ENCODE measurements at places on chromosomes 16 and 17.
A peak's percentile ranks its signal among the peaks of the same experiment; 100 is the strongest.

DNA sequence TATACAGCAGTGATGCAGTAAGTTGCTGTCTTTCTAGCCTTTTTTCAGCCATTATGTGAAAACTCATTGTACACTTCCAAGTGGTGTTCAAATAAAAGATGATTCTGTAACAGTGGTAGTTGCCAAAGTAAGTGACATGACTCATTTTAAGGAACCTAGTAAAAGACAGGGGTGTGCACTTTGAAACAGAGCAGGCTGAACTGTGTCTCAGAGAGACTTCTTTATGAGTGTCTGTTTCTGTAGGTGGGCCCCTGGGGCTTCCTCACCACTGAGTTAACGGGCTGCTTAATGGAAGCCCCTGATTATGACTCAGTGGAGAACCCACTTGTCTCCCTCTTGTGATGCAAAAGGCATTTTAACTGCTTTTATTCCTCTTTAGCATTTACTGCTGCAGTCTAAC lies 147.3 kb downstream of the PCTP start:
- H3K27me3 ChIP-seq = peaks cover 4% of the 10 kb centered on the region
- H3K27ac ChIP-seq = no peak overlapping the region
- no peaks in the 10 kb centered on the region for H3K36me3 ChIP-seq
- no peak overlapping the region for H3K4me3 ChIP-seq

DNA sequence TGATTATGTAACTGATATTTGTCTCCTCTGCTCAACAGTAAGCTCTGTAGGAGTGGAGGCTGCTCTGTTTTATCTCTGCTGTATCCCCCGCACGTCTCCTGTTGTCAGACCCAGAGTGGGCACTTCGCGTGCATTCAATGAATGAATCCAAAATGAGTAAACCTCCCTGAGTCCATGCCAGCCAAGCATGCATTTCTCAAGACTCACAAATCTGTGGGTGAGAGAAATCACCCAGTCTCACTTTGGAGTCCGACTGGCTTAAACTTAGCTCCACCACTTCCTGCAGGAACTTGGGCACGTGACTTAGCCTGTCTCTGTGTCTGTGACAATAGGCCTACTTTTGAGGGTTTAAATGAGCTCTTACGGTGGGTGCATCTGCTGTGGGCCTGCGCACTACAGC lies 3.7 kb downstream of the PNPO start:
- peak overlapping the region; percentile 23 for H3K4me3 ChIP-seq
- H3K27me3 ChIP-seq = no peaks in the 10 kb centered on the region
- H3K27ac ChIP-seq = peak overlapping the region; percentile 85
- DNase-seq = no peak
- peaks cover 78% of the 10 kb centered on the region for H3K4me1 ChIP-seq
- peaks cover 75% of the 10 kb centered on the region for H3K36me3 ChIP-seq

GRCh38 chr16:47568351-47568750 lies 107.2 kb downstream of the PHKB start:
- H3K4me1 ChIP-seq = peaks cover 73% of the 10 kb centered on the region
- H3K27ac ChIP-seq = no peak overlapping the region
- H3K36me3 ChIP-seq = peaks cover 50% of the 10 kb centered on the region
- DNase-seq = no peak
- H3K4me3 ChIP-seq = peak overlapping the region; percentile 1

GRCh38 chr17:36496018-36496789 lies 9.7 kb downstream of the ZNHIT3 start:
- peaks cover 95% of the 10 kb centered on the region for H3K36me3 ChIP-seq
- H3K27me3 ChIP-seq = no peaks in the 10 kb centered on the region
- no peak for DNase-seq
- H3K4me1 ChIP-seq = peaks cover 15% of the 10 kb centered on the region

DNA sequence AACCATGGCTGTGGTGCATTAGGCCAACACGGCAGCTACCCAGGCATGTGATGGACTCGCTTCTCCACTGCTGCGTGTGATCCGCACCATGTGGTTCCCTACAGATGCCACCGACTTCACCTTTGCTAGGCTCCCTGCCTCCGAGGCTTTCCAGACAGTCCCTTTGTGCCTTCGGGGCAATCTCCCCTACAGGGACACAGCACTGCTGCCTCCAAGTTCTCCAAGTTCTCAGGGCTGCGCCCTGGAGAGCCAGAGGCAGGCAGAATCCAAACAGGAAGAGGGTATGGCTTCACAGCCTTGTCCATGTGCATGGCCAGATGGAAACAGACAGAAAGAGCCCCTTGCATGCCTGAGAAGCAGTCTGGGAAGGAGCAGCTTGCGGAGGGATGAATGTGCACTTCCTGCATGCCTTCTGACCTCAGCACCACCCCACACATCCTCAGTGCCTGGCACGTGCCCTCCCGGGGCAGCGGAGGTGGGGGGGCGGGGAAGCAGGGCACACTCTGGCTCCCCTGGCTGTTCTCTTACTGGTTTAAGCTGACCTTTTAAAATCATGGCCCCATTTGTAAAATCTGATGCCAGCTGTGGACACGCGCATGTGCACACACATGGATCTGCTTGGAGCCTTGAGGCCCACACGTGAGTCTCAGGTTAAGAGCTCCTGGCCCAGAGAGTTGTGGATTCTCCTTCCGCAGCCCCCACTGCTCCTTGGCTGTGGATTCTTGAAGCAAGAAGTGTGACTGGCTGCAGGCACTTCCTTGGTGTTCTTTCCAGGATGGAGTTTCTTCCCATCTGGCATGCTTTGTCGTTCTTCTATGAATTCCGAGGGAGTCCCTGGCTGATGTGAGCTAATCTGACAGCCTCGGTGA lies 55.3 kb upstream of the MTSS2 start:
- H3K27me3 ChIP-seq = no peaks in the 10 kb centered on the region
- H3K36me3 ChIP-seq = peaks cover 72% of the 10 kb centered on the region
- H3K27ac ChIP-seq = peak overlapping the region; percentile 60

DNA sequence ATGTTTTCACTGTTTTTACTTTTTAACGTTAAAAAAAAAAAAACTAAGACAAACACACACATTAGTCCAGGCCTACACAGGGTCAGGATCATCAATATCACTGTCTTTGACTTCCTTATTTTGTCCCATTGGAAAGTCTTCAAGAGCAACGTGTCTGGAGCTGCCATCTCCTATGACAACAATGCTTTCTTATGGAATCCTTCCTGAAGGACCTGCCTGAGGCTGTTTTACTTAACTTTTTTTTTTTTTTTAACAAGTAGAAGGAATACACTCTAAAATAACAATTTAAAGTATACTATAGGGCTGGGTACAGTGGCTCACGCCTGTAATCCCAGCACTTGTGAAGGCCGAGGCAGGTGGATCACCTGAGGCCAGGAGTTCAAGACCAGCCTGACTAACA lies 71.8 kb upstream of the BCAR1 start:
- H3K27me3 ChIP-seq = no peaks in the 10 kb centered on the region
- peaks cover 59% of the 10 kb centered on the region for H3K4me1 ChIP-seq
- H3K27ac ChIP-seq = no peak overlapping the region
- no peak overlapping the region for H3K4me3 ChIP-seq
- no peak for DNase-seq

- DNase-seq = no peak
- no peak overlapping the region for H3K4me3 ChIP-seq
- H3K4me1 ChIP-seq = no peaks in the 10 kb centered on the region
- no peaks in the 10 kb centered on the region for H3K36me3 ChIP-seq
- H3K27me3 ChIP-seq = peaks cover 24% of the 10 kb centered on the region
Measured at GRCh38 chr17:72531729-72532128, 410.9 kb downstream of the SOX9 start.

DNA sequence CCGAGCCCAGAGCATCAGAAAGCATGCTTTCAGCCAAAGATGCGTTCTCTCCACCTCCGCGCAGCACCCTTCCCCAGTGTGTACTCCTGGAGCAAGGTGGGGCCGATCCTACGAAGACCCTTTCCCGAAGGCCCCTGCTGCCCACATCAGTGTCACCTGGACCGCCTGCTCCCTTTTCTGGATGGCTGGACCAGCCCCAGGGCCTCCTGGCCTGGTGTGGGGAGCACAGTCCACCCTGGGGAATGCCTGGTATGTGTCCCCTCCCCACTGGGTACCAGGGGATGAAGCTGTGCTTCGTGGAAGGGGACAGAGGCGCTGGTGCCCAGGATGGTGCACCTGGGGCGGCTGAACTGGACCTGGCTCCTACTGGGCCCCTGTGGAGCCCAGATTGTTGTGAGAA lies 173.8 kb downstream of the SEC14L1 start:
- no peaks in the 10 kb centered on the region for H3K36me3 ChIP-seq
- DNase-seq = no peak
- H3K27ac ChIP-seq = no peak overlapping the region
- no peak overlapping the region for H3K4me3 ChIP-seq
- H3K4me1 ChIP-seq = peaks cover 9% of the 10 kb centered on the region

DNA sequence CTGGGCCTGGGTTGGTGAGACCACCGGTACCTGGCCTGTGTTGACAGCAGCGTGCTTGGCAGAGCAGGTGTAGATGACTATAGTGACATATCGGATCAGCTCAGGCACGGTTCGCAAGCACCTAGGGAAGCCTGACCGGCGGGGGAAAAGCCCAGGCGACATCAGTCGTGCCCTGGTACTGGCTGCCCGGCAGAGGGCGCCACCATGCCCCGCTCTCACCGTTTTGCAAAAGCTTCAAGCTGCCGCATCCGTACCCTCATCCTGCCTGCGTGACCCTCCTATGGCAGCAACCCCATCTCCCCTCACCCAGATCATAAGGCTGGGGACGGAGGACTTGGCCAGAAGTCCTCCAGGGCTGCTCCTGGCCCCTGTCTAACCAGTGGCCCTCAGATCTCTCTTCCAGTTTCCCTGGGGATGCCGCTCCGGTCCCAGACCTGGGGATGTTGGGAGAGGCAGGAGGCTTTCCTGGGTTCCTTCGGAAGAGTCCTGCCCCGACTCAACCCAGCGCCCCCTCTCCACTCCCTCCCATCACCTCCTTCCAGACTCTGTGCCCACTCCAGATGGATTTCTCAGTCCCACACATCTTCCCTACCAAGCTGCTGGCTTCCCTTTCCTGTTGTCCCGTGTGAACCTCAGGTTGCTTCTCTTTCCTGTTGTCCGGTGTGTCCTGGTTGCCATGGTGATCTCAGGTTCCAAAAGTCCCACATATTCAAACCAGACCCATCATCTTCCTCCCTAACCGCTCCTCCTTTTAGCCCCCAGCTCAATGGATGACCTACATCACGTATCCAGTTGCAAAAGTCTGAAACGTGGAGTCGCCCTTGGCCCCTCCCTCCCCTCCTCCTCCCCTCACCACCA lies 13.7 kb downstream of the ALOX12B start:
- H3K27me3 ChIP-seq = peaks cover 47% of the 10 kb centered on the region
- H3K4me1 ChIP-seq = peaks cover 20% of the 10 kb centered on the region
- no peak overlapping the region for H3K27ac ChIP-seq
- peak; percentile 90 for DNase-seq
- peak overlapping the region; percentile 73 for H3K4me3 ChIP-seq

- no peak for DNase-seq
- H3K4me3 ChIP-seq = no peak overlapping the region
- H3K27me3 ChIP-seq = peaks cover 59% of the 10 kb centered on the region
Measured at GRCh38 chr16:20072874-20073202, 852 bp downstream of the GPR139 start.

DNA sequence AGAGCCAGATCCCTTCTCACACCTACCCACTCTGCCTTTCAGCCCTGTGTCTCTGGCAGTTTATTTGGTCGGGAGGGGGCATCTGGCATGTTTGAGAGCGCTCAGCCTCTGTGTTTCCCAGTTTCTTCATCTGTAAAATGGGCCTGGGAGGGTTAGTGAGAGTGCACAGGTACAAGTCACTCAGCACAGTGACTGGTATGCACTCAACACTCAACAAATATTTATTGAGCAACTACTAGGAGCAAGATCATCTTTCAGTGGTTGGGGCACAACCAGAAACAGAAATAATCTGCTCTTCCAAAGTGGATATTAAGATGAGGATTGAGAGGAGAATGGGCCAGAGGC lies 13.7 kb upstream of the SRCIN1 start:
- no peak for DNase-seq
- H3K36me3 ChIP-seq = no peaks in the 10 kb centered on the region
- H3K4me3 ChIP-seq = no peak overlapping the region
- no peak overlapping the region for H3K27ac ChIP-seq
- H3K27me3 ChIP-seq = peaks cover 42% of the 10 kb centered on the region
- peaks cover under 1% of the 10 kb centered on the region for H3K4me1 ChIP-seq

DNA sequence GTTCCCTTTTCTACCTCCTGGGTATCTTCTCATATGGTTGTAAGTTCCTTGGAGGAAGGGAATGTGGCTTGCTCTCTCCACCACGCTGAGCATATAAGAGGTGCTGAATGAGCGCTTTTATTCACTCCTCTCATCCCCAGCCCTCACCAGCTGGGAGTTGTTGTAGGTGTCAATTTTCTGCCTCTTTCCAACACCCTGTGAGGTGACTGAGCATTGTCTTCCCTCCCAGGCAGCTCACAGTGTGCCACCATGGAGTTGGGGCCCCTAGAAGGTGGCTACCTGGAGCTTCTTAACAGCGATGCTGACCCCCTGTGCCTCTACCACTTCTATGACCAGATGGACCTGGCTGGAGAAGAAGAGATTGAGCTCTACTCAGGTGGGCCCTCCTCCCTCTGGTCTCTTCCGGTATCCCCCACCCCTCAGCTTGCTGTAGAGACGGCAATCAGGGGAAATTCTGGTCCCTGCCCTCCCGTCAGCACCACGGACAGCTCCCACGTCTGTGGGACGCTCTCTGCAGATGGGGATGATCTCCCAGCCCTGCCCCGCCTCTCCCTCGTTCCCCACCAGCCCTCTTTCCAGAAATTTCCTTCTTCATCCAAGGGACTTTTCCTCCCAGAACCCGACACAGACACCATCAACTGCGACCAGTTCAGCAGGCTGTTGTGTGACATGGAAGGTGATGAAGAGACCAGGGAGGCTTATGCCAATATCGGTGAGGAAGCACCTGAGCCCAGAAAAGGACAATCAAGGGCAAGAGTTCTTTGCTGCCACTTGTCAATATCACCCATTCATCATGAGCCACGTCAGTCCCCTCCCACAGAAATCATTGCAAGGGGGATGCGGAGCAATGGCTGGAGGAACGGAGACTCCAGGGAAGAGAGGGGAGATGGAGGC lies 18.3 kb downstream of the CIITA start:
- H3K36me3 ChIP-seq = no peaks in the 10 kb centered on the region
- peak; percentile 43 for DNase-seq

- no peaks in the 10 kb centered on the region for H3K4me1 ChIP-seq
- DNase-seq = no peak
- H3K27me3 ChIP-seq = no peaks in the 10 kb centered on the region
- H3K36me3 ChIP-seq = peaks cover 6% of the 10 kb centered on the region
Measured at GRCh38 chr16:8742068-8742467, 55.4 kb downstream of the TMEM186 start.

Measured in activated T-cell treated with anti-CD3 and anti-CD28 coated beads, Interleukin-2, amount 50 U/mL, for 24 hours (primary cell).